Bronchial epithelial cell (primary cell): ENCODE measurements at places on chromosomes 1 and 21.

DNA sequence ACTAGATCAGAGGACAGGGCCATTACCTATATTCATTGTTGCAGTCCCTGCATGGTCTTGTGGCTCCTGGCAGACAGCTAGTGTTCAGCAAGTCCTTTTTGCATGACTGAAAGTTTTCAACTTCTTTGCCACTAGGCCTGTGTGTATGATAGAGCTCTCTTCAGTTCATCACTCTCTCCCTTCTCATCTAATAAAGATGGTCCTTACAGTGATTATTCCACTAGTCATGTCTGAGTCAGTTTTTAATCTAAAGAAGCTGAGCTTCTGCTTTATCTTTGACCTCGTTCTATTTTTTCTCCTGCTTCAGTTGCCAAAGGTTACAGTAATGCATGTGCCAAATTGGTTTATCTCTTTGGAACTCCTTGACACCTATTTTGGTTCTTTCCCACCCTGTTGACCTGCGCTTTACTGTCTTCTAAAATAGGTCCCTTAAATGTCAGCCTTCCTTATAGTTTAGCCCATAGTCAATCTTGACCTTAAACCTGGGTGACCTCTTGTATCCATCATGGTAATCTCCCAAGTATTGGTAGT lies 6.4 kb downstream of the CXADR start:
- no peak for DNase-seq

DNA sequence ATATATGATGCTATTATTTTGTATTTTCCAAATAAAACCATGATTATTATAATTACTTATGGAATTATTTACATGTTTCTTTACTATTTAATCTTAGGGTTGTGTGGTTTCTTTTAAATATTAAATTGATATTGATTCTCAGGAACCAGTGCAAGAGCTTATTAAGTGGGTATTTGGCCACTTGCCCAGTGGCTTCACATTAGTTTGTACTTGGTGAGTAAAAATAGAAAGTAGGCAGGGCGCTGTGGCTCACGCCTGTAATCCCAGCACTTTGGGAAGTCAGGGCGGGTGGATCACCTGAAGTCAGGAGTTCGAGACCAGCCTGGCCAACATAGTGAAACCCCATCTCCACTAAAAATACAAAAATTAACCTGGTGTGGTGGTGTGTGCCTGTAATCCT lies 497.1 kb downstream of the PTPRC start:
- DNase-seq, result no peak

GRCh38 chr1:229058111-229058561 lies 212.8 kb upstream of the RAB4A start:
- peak; percentile 41 for DNase-seq

- DNase-seq, result peak; percentile 52
These were observed 13.1 kb upstream of the EXO1 start for GRCh38 chr1:241834733-241835377.

GRCh38 chr1:208230668-208231529 lies 13.3 kb downstream of the PLXNA2 start:
- DNase-seq, result peak; percentile 73

- peak; percentile 29 for DNase-seq
These were observed 1.0 kb upstream of the ZFYVE9 start for GRCh38 chr1:52140633-52141512.

DNA sequence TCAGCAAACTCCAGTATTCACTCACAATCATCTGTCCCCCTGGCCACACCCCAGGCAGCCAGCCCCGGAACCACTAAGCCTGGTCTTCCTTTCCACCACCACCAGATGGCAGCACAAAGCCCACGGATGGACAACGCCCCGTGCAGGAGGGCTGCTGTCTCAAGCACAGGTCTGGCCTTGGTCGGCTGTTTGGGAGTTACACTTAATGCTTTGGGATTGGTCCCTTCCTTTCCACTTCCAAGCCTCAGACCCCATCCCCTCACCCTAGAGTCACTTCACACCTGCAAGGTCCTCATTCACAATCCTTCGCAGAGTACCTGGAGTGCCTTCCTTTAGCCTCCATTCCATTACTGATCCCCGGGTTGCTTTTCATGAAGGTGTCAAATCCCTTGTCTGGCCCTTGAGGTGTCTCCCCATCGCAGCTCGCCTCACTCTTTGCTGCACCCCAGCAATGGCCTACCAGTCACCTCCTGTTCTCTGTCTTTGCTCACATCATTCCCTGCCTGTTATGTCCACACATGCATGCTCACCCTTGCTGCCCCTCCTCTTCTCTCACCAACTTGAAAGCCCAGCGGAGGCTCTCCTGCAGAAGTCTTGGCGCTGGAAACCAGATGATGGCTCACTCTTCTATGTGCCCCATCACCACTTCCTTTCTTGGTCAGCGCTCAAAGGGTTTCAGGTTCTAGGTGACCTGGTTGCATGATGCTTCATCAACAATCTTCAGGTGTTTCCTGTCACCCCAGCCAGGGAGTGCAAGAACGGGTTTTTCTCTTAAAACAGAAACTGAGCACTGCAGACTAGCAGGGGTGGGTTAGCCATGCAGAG lies 24.9 kb upstream of the KCNA2 start:
- peak; percentile 54 for DNase-seq
